ENCODE measurements at places on chromosomes 7 and 10.

DNA sequence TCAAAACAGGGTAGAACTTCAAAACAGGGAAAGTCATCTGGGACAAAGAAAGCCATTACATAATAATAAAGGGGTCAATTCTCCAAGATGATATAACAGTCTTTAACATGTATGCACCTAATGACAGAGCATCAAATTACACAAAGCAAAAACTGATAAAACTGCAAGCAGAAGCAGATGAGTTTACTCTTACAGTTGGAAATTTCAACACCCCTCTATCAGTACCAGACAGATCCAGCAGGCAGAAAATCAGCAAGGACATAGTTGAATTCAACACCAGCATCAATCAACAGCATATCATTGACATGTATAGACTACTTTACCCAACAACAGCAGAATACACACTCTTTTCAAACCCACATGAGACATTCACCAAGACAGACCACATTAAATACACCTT is 233.0 kb upstream of the NEBL start:
- DNase-seq = no peak

- no peak for DNase-seq
These were observed 36.8 kb downstream of the CLRN3 start for GRCh38 chr10:127855976-127856375.

- no peak for DNase-seq
These were observed 89.5 kb downstream of the KCNMA1 start for GRCh38 chr10:77548157-77548556.

DNA sequence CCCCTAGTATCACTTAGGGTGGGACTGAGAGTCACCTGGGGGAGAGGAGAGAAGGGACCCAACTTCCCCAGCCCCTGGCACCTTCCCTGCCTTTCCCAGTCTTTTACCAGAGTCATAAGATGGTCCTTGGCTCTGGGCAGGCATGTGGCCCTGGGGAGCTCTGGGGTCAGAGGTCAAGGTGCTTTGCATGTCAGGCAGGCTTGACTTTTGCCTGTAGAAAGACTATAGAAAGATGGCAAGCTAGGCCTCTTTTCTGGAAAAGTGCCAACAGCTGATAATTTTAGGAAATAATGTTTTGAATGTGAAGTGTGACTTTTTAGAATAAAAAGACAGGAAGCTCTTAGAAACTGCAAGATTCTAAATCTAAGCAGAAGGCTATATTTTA is 67.5 kb downstream of the MKI67 start:
- DNase-seq = no peak

DNA sequence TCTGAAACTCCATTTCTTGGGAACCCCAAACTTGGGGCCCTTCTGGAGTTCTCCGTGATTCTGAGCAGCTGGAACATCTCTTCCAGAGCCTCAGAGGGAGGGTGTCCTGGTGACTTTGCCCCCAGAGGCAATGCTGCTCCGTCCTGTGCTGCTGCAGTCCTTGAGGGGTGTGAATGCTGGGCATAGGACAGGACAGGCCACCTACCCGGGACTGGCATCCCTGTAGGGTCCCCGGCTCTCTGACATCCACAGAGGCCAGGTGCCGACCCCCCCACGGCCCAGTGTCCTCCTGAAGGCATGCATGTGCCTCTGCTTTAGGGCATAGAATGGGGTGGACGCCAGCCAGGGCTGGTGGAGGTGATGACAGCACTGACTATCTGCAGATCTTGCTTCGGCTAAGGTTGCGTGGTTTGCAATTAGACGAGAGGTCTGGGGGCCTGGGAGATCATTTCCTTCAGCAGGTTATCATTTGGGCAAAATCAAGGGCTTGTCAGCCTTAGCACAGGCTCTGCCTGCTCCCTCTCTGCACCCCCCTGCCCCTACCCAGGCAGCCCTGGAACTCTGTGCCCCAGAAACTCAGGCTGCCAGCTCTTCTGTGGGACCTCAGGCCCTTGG is 136.9 kb upstream of the GPR26 start:
- DNase-seq = no peak

DNA sequence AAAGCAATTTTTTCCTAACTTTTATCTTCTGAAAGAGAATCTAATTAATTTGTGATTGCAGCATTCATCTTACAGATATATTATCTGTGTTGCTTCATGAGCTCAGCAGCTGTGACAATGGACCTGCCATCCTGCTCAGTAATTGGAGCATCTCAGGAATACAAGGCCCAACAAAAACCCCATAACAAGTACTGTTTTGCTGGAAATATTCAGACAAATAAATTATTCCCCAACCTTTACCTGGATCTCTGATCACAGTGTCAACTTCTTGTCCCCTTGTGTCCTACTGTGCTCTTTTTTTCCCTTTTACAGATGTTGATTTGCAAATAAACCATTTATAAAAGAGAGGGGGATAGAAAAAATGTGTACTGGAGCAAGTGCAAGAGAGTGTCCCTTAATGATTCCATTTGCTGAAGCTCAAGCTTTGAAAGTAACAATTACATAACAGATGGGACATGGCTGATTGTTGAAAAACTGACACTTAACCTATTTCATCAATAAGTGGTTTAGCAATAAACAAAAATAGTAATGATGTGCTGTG is 1063.4 kb upstream of the GHITM start:
- DNase-seq = no peak

DNA sequence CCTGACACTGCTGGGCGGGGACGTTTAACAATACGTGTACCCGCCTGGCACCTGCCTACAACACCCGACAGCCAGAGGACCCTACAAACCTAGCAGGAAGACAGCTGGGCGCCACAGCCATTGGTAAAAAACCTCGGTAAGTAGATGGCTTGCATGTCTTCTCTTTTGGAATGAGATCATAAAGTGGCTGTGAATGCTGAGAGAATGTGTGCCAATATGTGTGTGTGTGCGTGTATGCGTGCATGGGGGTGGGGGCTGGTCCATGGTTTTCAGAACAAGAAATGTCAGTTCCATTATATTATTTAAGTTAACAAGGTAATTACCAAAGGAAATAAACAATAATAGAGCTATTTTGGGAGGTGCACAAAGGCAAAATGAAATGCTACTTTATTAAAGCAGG is 39.2 kb downstream of the PAPOLB start:
- DNase-seq = no peak

- no peak for DNase-seq
These were observed 425.8 kb downstream of the ETV1 start for GRCh38 chr7:13563680-13564079.

- no peak for DNase-seq
These were observed 179.4 kb downstream of the ELFN1 start for GRCh38 chr7:1849351-1850041.

DNA sequence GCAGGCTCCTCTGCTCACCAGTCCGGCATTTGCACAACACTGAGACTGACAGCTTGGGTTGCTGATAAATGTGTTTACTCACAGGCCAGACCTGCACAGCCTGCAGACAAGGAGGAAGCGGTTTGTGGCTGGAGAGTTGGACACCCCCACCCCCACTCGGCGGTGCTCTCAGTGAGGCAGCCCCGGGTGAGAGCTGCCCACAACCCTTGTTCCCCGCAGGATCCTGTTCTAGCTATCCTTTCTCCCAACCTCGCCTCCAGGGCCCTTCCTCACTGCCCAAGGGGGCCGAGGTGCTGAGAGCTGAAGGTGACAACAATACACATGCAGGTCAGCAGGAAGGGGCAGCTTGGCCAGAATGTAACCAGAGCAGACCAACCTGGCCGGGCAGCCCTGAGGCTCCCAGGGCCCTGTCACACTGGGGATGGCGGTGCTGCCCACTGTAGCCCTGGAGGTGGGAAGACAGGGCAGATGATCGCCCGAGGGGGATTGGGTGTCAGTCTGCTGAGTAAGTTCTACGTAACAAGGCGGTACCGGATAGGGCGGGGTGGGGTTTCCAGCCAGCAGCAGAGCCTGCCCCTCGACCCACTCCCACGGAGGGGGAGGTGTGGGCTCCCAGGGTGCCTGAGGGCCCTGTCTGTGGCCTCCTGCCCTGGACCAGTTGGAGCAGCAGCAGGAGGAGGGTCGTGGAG is 2.1 kb upstream of the ADAM8 start:
- peak; percentile 51 for DNase-seq

DNA sequence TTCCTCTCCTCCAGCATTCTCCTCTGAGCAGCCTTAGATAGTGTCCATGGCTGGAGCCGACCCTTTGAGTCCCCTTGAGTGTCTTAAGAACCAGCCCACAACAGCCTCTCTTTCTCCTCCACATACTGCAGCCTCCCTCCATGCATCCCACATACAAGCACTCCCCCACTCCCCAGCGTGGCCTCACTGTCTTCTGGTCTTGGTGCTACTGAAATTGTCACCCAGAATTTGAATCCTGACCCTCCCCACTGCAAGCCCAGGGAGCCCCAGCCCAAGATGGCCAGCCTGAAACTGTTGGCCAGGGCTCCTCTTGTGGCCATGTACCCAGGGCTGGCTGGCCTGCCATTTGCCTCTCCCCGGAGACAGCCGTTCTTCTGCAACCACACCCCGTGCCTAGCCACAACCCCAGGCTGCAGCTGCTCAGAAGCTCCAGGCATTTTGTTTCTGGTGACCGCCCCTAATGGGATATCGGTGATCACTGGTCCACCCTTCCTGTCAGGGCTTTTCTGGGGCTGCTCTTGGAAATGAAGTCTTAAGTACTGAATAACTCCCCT is 18.8 kb upstream of the SH2D4B start:
- no peak for DNase-seq

GRCh38 chr7:73706126-73707044 is 13.1 kb downstream of the STX1A start:
- peak; percentile 44 for DNase-seq

- DNase-seq = peak; percentile 24
These were observed 6.8 kb downstream of the PON1 start for GRCh38 chr7:95317546-95317945.

DNA sequence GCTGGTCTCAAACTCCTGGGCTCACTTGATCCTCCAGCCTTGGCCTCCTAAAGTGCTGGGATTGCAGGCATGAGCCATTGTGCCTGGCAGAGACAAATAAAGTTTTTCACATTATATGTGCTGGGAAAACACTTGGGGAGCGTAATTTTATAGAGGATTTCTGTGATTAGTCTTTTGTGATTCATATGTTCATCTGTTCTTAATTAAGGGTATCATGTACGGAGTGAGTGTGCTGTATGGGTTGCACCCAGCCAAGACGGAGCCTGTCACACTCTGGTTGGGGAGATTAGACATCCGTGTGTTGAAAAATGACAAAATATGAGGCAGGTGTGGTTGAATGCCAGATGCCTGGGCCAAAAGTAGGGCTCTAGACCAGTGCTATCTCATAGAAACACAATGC is 10.3 kb downstream of the ADRB1 start:
- no peak for DNase-seq

DNA sequence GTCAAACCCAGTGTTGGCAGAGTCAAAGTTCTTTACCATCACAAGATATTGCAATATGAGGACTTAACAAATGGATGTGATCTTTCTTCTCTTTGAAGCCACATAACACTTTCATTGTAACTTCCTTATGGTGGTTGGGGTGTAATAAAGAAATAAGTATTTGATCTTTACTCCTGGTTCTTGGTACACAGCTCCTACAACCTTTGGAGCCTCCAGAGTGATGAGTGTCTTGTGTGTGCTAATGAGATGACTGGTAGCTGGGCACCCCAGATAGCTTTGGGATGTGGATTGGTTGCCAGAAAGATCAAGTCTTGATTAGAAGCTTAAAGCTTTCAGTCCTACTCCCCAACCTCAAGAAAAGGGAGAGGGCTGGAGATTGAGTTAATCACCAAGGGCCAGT is 31.1 kb upstream of the YAE1 start:
- no peak for DNase-seq

GRCh38 chr10:96266118-96266770 is 5.1 kb downstream of the BLNK start:
- DNase-seq = no peak

GRCh38 chr7:19107356-19108146 is 9.9 kb downstream of the TWIST1 start:
- DNase-seq = peak; percentile 68

DNA sequence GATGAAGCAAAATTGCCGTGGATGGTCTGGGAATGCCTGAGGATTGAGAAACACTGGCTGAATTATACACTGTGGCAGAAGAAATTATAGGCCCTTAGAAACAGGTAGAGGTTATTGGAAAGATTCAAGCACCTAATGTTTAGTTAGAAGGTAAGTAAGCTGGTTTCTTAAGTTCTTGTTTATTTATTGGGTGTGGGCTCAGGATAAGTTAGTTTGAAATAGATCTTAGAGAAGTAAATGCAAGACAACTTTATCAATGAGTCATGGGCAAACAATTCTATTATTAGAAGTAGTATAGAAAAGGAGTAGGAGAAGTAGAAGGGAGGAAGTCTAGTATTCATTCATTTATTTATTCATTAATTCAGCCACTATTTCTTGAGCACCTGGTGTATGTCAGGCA is 96.5 kb downstream of the KAT6B start:
- DNase-seq = peak; percentile 12

GRCh38 chr10:98852686-98853085 is 383.0 kb downstream of the HPSE2 start:
- DNase-seq = peak; percentile 35

- peak; percentile 21 for DNase-seq
These were observed 74.2 kb upstream of the LAMB4 start for GRCh38 chr7:108204281-108204796.

Measured in DMS53 (cell line).